ENCODE measurements at places on chromosomes 4 and X.

GRCh38 chr4:147799986-147800555 is 68.2 kb downstream of the ARHGAP10 start:
- no peak for DNase-seq

DNA sequence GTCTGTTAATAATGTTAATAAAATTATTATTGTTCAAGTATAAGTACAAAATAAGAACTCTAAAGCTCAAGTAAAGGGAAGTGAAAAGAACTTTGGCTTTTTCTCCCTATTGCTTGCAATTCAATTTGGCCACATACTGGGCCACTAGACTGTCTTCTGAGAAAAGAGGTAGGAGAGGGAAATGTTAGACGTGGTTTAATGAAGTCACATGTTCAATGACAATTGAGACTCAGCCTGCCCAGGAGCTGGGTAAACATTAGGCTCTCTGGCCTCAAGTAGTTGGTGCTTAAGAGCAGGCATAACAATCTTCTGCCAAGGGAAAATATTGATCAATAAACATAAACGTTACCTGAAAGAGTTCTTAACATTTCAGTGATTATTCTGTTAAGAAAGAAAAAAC is 15.1 kb upstream of the PRSS12 start:
- DNase-seq, result no peak

GRCh38 chr4:83556006-83556707 is 20.2 kb downstream of the GPAT3 start:
- DNase-seq, result peak; percentile 34

- no peak for DNase-seq
Measured at GRCh38 chr4:11831739-11832138, 403.0 kb upstream of the HS3ST1 start.

DNA sequence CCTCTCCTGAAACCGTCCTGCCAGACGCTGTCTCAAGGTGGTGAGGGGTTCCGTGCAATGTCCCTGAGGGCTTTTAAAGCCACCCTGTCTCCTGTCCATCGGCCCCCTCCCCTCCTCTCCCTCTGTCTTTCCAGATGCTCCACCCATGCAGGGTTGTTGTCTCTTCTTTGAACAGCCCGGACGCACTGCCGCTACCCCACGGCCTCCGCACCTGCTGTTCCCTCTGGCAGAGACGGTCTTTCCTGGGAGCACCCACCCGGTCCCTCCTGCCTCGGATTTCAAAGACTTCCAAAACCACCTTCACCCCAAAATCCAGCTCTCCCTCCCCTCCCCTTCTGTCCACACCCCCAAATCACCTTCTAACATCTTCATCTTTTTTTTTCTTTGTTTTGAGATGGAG is 4.1 kb upstream of the ASMT start:
- no peak for DNase-seq

- no peak for DNase-seq
Measured at GRCh38 chr4:2804973-2805501, 12.2 kb downstream of the SH3BP2 start.

DNA sequence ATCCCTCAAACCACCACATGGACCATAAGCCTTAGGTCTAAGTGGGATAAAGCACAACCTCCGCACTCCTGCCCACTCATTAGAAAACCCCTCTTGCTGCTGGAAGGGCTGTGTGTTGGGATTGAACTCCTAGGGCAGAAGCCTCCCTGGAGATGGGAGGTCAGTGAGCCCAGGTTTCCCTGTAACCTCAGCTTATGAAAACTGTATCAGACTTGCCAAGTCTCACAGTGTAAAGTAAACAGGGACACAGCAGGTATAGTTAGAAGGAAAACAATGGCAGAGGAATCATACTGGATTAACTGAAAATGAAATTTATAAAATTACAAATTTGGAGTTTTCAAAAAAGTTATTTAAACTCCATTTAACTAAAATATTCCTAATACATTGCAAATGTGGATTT is 29.9 kb downstream of the CASP6 start:
- DNase-seq, result no peak

GRCh38 chr4:163344147-163345125 is 744 bp downstream of the NPY5R start:
- DNase-seq, result no peak

DNA sequence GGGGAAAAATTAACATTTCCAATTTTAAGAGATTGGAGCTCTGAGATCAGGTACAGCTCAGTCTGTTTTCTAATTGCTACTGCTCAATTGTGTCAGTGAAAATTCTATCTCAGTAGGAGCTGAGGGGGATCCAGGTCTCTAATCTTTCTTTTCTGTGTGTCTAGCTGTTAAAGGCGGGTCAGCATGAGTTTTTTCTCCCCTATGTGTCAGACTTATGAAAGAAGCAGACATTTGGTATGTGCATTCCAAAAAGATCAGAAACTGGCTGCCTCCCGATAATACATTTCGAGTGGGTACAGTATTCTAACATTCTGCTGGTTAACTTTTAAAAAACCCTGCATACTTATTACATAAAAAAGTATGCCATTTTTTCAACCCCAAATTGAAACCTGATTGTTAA is 72.4 kb downstream of the PCDH7 start:
- DNase-seq, result no peak

GRCh38 chr4:88674979-88675378 is 22.6 kb downstream of the NAP1L5 start:
- no peak for DNase-seq
